ENCODE measurements at places on chromosomes 7 and 10.

- DNase-seq, result no peak
Measured at GRCh38 chr10:3658766-3659165, 126.2 kb downstream of the KLF6 start.

- no peak for DNase-seq
Measured at GRCh38 chr7:115561335-115562110, 469.0 kb downstream of the TFEC start.

GRCh38 chr10:62980687-62981086 is 152.4 kb upstream of the NRBF2 start:
- no peak for DNase-seq

GRCh38 chr10:62562795-62563194 is 188.6 kb downstream of the ZNF365 start:
- no peak for DNase-seq

DNA sequence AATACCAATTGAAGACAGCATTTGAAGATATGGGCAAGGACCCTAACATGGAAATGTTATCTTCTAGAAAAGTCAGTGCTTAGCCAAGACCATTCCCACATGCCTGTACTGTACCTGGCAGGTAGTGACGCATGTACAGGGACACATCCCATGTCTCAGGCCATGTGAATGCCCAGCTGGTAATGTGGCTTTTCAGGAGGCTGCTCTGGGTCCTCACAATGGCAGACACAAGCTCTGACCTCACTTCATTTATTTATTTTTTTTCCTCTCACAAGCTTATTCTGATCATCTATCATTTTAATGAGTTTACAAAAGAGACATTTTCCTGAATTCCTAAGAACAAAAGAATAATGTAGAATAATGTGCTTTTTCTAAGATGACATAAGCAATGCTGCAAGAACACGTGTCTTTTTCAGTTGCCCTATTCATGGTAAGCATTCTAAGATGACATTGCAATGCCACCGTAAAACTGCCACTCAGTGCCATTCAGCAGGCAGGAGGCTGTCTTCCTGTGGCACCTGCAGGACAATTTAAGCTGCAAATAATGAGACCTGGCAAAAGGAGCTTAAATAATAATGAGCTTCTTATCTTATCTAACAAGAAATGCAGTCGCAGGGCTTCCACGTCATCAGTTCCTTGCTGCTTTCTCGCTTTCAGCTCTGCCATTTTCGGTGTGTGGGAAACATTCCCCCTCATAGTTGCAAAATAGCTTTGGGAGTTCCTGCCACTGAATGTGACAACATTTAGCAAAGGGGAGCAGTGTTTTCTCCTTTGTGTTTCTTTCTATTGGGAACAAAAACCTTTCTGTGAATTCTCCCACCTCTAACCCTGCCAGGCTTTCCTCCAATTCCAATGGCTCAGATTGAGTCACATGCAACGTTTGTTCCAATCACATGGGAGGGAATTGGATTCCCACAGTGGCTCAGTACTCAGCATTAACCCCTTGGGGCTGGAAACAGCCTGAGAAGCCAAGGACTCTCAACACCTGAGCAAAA is 113.0 kb downstream of the SEC23IP start:
- DNase-seq, result no peak

- peak; percentile 58 for DNase-seq
Measured at GRCh38 chr10:27240212-27241009, at the start of gene ACBD5. Gene ACBD5 (minus strand): TSS chr10:27240797. CDS start chr10:27240688, 109 bp downstream.

DNA sequence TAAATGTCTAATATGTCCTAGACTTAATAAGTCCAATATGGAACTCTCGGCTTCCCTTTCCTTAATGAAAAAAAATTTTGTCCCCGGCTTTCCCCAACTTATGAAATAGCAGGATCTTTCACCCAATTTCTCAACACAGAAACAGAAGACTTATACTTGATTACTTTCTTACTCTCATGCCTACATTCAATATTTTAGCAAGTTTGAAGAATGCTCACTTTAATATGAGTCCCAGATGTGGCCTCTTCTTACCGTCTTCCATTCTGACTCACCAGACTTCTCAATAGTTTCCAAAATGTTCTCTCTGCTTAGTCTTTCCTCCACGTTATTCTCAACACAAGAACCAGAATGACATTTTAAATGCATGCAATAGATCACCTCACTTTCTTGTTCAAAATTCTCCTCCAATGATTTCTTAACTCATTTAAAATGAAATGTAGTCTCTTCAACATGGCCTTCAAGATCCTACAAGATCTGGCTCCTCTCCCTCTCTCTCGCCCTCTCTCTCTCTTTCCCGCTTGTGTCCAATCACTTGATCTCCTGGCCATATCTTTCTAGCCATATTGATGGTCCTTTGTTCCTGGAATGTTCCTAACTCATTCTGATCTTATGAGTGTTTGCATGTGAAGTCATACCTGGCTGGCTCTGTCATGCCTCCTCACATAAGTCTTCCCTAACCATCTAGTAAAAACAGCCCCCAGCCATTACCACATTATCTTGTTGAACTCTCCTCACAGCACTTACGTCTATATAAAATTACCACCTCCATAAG is 119.7 kb upstream of the FAM3C start:
- DNase-seq, result no peak

DNA sequence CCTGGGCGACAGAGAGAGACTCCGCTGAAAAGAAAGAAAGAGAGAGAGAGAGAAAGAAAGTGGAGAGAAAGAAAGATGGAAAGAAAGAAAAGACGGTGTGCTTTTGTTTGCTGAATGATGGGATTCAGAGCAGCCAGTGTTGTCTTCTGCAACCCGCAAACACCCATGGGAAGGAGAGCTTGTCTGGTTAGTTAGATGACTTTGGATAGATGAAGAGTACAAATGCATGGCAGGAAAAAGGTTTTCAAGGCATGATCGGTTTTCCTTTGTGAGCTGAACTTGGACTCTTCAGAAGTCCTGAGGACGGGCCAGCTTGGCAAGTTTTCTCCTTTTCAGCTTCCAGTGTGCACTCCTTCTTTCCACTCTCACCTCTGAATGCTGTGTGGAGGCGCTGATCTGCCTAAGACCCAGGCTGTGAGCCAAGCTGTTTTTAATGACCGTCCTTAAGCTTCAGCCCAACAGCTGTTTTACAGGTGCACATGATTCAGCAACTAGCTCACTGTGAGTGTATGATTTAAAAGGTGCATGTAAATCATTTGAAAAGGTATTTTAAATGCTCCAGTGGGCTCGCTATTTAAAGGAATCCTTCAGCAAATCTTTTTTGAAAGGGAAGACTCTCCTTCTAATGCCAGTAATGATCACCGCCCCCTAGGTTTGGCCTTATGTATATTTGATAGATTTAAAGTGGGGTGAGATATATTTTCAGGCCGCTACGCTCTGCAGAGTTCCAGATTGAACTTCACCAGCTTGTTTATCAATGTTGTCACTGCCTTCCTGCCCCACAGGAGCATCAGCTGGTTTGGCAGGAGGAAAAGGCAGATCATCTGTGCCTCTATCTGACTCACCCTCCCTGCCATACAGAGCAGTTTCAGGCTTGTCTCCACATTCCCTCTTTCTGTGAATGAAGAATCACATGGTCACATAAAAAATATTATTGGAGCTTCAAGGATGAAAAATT is 115.0 kb downstream of the PLXDC2 start:
- no peak for DNase-seq

DNA sequence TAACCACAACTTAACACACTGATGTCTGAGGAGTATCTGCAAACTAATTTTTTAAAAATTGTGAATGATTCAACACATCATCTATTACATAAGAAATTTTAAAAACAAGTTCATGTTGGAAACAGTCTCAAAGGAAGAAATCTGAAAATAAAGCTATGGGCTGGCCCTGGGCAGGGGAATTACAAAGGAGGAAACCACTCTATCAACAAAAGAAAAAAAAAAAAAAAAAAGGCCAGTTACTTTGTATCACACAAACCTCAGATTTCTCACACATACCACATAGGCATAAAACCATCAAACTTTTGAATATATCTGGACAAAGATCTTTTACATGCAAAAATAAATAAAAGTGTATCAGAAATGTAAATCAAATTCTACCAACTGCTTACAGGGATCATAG is 20.8 kb downstream of the TIAL1 start:
- no peak for DNase-seq

DNA sequence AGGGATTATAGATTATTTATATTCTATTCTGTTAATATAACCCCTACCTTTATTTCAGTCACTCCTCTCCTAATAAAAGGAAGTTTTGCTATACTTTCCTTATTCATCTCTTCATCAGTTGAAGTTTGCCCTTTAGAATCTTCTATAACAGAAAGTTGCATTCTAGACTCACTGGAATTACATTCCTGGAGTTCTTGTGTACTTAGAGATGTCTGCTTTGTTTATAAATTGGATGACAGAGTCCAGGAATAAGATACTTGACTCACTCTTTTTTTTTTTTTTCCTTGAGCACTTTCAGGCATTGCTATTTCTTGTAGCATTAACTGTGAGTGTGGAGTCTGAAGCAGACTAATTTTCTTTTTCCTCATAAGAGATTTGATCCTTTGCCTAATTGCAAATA is 640.8 kb downstream of the XPNPEP1 start:
- no peak for DNase-seq

DNA sequence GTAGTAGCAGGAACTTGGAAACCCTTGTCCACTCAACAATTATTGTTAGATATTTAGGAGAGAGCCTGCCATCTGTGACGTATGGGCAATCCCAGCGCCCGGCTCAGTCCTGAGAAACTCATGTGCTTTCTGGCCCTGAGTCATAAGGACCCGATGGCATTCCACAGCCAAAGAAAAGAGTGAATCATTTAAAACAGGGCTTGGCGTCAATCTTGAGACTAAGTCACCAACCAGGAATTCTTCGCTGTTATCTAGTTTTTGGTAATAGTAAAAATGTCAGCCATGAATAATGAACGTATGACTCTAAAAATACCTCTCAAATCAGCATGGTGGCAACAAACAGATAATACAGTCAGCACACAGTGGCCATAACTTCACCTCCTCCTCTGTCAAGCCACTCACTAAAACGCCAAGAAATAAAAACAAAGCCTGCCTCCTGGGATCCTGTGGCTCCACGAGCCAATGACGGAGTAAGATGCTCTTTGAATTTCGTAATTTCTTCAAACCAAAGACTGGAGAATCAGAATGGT is 140.8 kb downstream of the ADAM12 start:
- DNase-seq, result no peak

GRCh38 chr10:132743925-132744490 is 41.9 kb downstream of the NKX6-2 start:
- no peak for DNase-seq

DNA sequence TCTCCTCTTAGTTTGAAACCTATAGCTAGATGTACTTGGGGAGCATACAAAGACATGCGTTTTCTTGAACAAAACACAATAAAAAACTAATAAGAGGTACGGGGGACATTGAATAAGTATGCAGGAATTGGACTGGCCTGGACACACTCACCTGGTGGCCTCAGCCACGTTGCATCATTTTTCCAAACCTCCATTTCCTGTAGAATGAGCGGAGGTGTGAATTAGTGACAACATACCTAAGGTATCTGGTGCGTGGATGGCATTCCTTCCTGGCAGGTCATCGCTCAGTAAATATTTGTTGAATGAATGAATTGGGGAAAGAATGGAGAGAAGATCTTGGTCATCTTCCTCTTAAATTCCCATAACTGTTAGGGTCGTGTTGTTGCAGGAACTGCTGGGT is 103.2 kb upstream of the CTBP2 start:
- DNase-seq, result no peak

DNA sequence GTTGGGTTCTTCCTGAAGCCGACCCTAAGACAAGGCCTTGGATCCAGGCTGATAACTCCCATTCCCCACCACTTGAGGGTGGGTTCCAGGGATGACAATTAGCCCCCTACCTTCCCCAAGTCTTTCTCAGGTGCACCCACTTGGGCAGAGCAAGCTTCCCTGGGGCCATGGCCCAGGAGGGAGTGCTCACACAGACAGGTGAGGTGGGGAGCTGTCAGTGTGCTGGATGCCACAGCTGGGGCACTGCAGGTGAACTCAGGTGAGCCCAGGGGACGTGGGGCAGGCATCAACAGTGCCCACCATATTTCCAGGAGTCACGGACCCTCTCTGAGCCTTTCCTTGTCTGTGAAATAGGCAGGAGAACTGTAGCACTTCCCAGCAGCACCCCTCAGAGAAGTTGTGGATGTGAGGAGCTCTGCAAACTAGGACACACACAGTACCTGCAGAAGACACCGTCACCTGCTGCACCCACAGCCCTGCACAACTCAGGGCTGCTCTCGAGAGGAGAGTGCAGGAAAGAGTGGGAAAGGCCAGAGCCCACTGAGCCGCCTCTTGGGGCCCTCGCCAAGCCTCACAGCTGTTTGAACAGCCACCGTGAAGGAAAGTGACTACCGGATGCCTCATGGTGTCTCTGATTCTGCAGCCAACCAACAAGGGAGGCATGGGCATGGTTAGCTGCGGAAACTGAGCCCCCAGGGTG is 17.9 kb downstream of the SH3PXD2A start:
- DNase-seq, result no peak

DNA sequence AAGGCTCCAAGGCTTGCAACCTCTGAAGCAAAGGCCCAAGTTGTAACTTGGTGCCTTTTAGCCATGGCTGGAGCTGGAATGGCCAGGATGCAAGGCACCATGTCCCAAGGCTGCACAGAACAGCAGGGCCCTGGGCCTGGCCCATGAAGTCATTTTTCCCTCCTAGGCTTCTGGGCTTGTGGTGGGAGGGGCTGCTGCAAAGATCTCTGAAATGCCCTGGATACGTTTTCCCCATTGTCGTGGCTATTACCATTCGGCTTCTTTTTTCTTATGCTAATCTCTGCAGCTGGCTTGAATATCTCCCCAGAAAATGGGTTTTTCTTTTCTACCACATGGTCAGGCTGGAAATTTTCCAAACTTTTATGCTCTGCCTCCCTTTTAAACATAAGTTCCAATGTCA is 234.2 kb downstream of the CDK14 start:
- no peak for DNase-seq

- peak; percentile 61 for DNase-seq
Measured at GRCh38 chr10:119542357-119542987, at the start of gene RGS10. Gene RGS10 (minus strand): TSS chr10:119542719. CDS start chr10:119542638, 81 bp downstream.

- DNase-seq, result no peak
Measured at GRCh38 chr7:150848561-150849115, 3.7 kb upstream of the AOC1 start.

GRCh38 chr10:114444819-114445218 is 40.5 kb upstream of the AFAP1L2 start:
- DNase-seq, result no peak

- DNase-seq, result no peak
Measured at GRCh38 chr10:98259606-98260315, 8.2 kb downstream of the LOXL4 start.

- DNase-seq, result no peak
Measured at GRCh38 chr10:1360558-1361164, 304.5 kb downstream of the WDR37 start.

GRCh38 chr10:90849956-90850749 is 7.7 kb downstream of the HTR7 start:
- DNase-seq, result no peak

GRCh38 chr10:12614177-12614995 is 265.0 kb downstream of the CAMK1D start:
- DNase-seq, result no peak

DNA sequence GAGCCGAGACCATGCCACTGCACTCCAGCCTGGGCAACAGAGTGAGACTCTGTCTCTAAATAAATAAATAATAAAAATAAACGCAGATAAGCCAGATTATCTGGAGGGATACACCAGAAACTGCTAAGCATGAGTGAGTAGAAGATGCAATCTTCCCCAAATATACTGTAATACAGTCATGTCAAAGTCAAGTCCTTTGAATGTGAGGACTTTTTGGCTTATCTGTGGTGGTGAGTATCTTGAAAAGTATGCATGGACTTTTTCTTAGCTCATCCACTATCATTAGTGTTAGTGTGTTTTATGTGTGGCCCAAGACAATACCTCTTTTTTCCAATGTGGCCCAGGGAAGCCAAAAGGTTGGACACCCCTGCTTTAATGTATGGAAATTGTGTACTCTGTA is 44.7 kb upstream of the PITRM1 start:
- DNase-seq, result no peak

- peak; percentile 57 for DNase-seq
Measured at GRCh38 chr10:97020452-97021400, 165.0 kb downstream of the SLIT1 start.

All from frontal cortex (tissue), 4 donors.